Fibroblast of skin of abdomen (primary cell): ENCODE measurements at places on chromosomes 16 and 17.

- DNase-seq, result peak; percentile 82
These were observed 190.9 kb upstream of the CDH11 start for GRCh38 chr16:65312795-65313194.

GRCh38 chr17:29214215-29215146 is 32.2 kb upstream of the CRYBA1 start:
- DNase-seq, result no peak

- no peak for DNase-seq
These were observed 39.7 kb upstream of the DHX40 start for GRCh38 chr17:59525668-59526067.

- DNase-seq, result peak; percentile 73
These were observed 142.7 kb upstream of the ASIC2 start for GRCh38 chr17:33435721-33436301.

DNA sequence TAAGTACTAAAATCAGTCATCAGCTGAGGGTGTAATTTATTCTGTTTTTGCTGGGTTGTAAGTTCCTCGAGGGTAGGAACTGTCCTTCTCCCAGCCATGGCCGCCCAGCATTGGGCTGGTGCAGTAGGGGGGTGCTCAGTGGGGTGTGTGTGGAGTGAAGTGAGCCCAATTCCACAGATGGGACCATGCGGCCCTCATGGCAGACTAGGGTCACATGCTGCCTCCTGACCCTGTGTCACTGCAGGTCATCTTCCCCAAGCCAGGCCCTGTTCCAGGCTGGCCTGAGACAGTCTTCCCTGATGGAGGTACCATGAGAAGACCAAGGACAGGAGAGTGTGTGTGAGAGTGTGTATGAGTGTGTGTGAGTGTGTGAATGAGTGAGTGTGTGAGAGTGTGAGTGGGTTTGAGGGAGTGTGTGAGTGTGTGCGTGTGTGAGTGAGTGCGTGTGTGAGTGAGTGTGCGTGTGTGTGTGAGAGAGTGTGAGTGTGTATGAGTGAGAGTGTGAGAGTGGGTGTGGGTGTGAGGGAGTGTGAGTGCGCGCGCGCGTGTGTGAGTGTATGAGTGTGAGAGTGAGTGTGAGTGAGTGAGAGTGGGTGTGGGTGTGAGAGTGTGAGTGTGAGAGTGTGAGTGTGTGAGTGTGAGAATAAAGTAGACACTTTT is 3.7 kb downstream of the SLC26A11 start:
- no peak for DNase-seq

GRCh38 chr17:62109378-62109902 is 44.4 kb upstream of the MED13 start:
- peak; percentile 69 for DNase-seq

- peak; percentile 11 for DNase-seq
These were observed 7.3 kb downstream of the C16orf86 start for GRCh38 chr16:67673712-67674580.
